ENCODE measurements at places on chromosomes 6 and 20.

DNA sequence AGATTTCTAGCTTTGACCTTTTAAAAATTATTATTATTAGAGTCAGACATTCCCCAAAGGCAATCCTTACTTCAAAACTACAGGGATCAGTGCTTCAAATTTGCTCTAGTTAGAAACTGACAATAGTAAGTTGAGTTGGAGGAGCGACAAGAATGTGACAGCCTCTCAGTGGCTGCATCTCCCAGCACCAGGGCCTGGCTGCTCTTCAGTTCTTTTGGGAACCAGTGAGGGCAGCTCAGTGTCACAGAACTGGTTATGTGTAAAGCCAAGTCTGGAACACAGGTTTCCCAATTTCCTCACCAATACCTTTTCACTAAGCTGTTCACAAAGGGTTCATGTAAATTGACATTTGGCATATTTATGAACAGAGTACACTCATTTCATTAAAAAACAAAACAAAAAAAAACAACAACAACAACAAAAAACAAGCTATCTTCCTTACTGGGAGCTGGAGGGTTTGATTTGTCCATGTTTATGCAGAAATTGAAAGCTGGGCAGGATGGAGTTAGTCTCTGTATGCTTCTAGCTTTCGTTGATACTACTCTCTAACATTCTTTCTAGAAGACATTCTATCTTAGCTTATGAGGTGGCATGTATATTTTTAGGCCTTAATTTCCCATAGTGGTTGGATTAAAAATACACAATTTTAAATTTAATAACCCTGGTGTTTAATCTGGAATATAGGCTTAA is 95.0 kb downstream of the SAMD5 start:
- DNase-seq, result no peak

DNA sequence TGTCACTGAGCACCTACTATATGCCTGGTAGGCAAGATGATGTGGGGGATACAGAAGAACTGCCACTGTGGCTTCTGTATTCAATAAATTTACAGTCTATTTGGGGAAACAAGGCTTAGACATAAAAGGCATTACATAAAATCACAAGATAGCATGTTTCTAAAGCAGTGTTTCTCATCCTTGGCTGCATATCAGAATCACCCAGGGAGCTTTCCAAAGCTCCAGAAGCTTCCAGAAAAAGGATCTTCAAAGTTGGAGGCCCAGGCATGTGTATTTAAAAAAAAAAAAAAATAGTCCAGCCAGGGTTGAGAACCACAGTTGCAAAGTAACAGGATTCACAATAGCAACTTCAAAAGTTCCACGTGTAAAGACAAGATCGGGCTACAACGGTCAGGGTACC is 112.4 kb upstream of the SPACA1 start:
- DNase-seq, result no peak

- peak; percentile 42 for DNase-seq
Observed at GRCh38 chr6:18186033-18186432, 30.8 kb downstream of the KDM1B start.

DNA sequence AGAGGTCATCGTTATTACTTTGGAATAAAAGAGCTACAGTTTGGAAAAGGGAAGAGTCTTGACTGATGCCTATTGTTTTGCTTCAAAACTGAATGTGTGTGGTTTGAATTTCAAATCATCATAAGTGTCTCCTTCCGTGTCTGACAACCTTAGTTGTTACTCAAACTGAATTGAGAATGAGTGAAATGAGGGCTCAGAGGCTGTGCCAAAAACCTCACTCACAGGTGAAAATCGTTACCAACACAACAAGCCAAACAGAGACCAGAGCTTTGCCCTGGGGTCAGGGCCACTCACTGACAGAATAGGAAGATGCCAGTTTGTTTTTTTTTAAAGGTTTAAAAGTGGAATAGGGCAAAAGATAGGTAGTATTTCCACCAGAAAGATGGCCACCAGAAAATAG is 15.2 kb upstream of the SIRT5 start:
- DNase-seq, result no peak

- peak; percentile 66 for DNase-seq
Observed at GRCh38 chr20:1212607-1213396, 9.5 kb downstream of the C20orf202 start.

DNA sequence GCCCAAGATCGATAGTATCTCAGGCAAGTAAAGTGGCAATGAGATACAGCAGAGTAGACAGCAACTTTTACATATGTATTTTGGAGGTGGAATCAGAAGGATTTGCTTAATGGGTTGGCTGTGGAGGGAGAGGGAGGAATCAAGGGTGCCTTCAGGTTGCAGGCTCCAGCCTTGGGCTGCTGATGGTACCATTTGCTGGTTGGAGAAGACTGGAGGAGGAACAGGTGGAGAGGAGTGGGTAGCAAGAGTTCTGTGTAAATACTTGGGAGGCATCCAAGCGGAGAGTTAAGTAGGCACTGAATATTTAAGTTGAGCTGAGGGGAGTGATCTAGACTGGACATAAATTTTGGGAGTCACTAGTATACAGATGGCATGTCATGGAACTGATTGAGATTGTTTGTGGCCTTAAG is 5.2 kb downstream of the BICRAL start:
- DNase-seq, result no peak

DNA sequence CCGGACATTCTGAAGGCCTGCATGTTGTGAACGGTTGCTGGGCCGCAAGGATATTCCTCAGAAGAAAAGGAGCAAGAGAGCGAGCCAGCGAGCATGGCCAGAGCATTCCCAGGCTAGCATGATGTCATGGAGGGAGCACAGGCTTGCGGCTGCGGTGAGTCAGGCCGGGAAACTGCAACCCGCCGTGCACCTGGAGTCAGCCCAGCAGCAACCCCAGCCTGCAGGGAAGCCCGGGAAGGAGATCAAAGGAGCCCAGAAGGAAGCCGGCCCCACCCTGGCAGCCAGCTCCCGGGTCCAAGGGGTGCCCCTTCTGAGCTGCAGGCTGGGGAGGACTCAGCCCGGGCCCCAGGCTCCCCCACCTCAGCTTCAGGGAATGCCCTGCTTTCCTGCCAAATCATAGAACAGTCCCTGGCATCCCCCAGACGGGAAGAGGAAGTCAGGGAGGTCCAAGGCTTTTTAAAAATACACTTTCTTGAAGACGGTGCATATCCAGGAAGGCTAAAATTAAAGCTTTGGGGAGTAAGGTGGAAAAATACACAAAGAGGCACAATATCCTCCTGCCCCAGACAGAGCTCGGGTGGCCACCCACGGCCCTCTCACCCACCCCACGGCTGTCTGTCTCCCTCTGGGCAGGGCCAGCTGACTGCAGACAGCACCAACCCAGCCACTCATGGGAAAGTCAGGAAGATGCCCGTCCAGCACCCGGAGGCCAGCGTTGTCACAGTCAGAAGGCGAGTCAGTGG is 53.7 kb downstream of the BMP7 start:
- DNase-seq, result peak; percentile 36

GRCh38 chr20:5913166-5913565 is 37.2 kb downstream of the TRMT6 start:
- no peak for DNase-seq

DNA sequence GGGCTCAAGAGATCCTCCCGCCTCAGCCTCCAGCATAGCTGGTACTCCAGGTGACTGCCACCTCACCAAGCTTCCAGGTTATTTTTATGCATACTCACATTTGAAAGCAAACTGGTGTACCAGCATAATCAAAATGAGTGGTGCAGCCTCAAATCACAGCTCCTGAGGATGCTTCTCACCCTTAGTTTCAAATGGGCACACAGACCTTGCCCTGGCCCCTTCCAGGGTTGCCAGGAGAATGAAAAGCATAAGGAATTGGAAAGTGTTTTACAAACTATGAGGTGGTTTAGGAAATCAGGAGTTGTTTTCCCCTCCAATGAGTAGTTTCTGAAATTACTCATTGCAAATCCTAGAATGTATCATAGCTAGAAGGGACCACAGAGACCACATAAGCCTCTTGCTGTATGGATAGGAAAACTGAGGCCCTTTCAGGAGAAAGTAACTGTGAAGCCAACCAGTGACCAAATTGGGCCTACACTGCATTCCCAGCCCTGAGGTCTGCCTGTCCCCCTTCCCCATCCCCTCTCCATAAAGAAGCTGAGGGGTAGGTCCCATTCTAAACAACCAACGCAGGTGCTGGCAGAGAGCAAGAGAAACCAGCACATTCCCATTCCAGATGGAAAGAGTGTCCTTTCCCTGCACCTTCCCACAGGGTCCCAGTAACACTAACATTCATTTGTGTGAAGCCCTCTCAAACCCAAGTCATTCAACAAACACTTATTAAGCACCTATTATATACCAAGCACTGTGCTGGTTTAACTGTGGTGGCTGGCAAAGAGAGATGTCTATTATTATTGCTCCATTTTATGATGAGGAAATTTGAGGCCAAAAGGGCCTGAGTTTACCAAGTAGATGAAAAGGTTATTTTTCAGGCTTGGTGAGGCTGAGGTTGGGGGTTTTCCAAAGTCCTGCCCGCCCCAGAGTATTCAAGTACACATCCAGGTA is 2.1 kb upstream of the E2F1 start:
- no peak for DNase-seq

GRCh38 chr20:55964790-55965189 is 40.5 kb downstream of the CBLN4 start:
- no peak for DNase-seq

GRCh38 chr20:58740356-58741308 is 48.0 kb downstream of the NPEPL1 start:
- DNase-seq, result no peak

GRCh38 chr20:50596694-50597021 is 86.5 kb downstream of the PTPN1 start:
- DNase-seq, result no peak
